NCI-H526 (cell line): ENCODE measurements at places on chromosomes 7 and 10.

DNA sequence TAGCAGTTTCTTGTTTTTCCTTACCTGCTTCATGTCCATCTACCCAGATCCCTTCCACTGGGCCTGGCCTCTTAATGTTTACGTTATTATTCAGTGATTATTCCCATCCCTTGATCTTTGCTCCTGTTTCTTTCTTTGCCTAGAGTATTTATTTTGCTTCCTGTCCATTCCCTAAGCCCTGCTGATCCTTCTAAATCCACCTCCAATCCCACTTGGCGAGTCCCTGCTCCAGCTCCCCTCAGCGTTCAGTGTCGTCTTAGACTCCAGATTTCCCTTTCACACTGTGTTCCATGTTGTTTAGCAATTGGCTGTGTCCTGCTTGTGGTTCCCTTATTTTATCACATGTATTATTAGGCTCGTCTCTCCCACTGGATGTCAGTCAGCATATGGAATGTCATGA, 7.3 kb downstream of the PPP2R2D start:
- DNase-seq = no peak

DNA sequence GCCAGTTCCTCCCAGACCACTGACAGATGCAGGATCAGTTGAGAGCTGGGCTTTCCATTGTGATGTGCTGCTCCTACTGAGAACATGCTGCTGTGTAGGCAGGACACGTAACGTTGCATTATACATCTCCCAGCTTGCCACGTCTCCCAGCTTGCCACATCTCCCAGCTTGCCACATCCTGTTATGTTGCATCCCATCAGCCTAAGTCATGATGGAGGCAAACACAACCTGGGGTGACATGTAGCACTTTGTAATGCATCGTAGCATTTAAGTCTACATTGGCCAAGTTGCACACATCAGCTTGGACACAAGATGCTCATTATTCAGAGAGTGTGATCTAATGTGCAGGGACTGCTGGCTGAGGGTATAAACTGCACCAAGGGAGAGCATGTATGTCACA, 73.3 kb upstream of the CHCHD3 start:
- DNase-seq = no peak

- peak; percentile 72 for DNase-seq
Observed at GRCh38 chr7:116524609-116525297, at the start of gene CAV1. TSS of gene CAV1 (plus strand) at chr7:116525036. CDS start at chr7:116525063, 27 bp downstream.

DNA sequence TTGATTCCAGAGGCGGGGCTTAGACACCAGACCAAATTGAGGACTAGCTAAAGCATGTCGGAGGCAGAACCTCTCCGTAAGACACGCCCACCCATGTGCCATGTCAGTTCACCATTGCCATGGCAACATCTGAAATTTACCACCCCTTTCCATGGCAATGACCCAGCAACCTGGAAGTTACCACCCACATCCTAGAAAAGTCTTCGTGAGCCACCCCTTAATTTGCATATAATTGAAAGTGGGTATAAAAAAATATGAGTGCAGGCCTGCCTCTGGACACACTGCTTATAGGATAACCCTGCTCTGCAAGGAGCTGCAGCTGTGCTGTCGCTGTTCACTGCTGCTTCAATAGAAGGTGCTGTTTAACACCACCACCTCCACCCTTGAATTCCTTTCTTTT, 28.0 kb downstream of the TMEM270 start:
- peak; percentile 13 for DNase-seq

GRCh38 chr10:15794569-15794968, 65.7 kb downstream of the MINDY3 start:
- no peak for DNase-seq

- no peak for DNase-seq
Observed at GRCh38 chr10:45441239-45442190, 67.5 kb downstream of the ALOX5 start.
